ENCODE measurements at places on chromosomes 4 and X.

GRCh38 chrX:134249241-134249640 lies 12.3 kb downstream of the CCDC160 start:
- DNase-seq: no peak

GRCh38 chr4:181830404-181831035 lies 412.7 kb upstream of the TENM3 start:
- no peak for DNase-seq

DNA sequence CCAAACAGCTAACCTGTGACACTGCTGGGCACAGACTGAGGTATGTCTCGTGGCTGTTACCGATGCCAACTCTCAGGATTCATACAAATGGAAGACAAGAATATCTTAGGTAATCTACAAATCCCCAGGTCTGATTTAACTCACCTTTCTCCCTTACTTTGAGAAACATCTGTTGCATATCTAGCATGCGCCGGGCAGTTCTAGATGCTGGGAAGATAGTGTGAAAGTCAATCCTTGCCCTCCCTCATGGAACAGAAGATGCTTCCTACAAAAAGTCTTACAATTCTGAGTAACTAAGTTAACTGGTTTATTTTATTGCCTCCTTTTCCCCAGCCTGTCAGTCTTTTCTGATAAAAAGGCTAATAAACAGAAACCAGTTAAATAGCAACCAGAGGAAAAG lies 212.2 kb upstream of the FAT1 start:
- DNase-seq: no peak

DNA sequence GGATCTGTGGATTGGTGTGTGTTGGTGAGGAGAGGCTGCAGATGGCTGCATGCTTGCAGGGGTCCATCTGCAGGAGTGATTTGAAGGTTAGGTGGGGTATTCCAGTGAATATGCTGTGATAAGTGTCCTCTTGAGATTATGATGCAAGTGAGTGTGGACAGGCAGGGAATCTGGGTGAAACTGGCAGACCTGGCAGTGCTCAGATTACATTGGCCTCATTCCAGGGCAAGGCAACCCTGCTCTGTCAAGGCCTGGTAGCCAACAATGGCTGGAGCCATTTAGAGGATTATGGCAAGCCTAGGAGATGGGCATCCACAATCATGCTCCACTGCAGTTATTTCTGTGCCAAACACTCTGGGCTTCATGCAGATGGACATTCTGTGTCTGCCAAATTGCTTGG lies 113.9 kb downstream of the RTL3 start:
- DNase-seq: no peak

- no peak for DNase-seq
Measured at GRCh38 chrX:72027024-72027913, 104.4 kb downstream of the RTL5 start.

GRCh38 chr4:107857741-107858140 lies 33.0 kb downstream of the SGMS2 start:
- DNase-seq: no peak

DNA sequence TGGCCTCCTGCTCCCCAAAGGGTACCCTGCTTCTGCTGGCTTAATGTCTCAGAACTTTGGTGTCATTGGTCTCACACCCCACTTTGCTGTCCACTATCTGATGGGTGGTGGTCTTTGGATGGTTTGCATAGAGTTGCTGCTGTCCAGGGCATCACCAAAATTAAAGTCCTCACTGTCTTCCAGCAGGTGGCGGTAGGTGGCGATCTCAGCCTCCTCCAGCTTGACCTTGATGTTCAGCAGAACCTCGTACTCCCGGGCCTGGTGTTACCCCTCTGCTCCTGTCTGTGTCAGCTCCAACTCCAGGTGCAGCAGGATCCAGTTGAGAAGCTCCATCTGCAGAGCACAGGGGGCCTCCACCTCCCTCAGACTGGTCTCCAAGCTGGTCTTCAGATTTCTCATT lies 1169.5 kb upstream of the PABPC4L start:
- DNase-seq: no peak

GRCh38 chrX:13069771-13070416 lies 25.5 kb upstream of the FAM9C start:
- no peak for DNase-seq

DNA sequence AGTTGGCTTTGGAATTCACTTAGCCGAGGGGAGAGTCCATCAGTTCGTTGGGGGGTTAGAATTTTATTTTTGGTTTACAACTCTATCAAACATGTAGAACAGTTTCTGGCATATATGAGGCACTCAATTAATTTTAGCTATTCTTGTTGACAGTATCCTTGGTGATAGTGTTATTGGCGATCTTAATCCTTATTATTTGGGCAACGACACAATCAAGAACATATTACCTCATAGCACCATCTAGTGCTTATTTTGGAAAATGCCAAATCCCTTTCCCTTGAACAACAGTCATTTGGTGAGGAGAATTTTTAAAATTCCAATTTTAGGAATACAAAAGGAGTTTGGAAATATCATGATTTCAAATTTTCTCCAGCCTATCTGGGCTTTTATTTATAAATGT lies 17.9 kb upstream of the PGRMC1 start:
- no peak for DNase-seq

GRCh38 chr4:139465922-139466321 lies 12.0 kb downstream of the RAB33B start:
- no peak for DNase-seq

GRCh38 chr4:38489924-38490639 lies 173.9 kb upstream of the KLF3 start:
- DNase-seq: no peak

- no peak for DNase-seq
Measured at GRCh38 chr4:155288999-155289398, 80.6 kb downstream of the NPY2R start.

DNA sequence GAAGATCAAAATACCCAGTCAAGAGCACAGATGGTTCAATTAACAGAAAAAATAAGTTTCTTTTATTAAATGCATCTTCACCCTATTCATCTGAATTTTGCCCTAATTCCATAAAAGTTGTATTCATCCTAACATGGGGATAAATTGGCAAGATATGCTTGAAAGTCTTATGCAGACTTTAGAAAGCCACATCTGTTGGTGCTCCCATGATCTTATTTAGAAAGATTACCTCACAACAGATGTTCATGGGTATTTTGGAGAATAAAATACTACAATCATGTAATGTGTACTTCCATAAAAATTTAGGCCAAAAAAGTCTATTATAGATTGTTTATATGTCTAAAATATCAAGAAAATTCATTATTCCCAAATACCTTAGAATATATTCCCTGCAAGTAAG lies 510.3 kb downstream of the TECRL start:
- DNase-seq: no peak

DNA sequence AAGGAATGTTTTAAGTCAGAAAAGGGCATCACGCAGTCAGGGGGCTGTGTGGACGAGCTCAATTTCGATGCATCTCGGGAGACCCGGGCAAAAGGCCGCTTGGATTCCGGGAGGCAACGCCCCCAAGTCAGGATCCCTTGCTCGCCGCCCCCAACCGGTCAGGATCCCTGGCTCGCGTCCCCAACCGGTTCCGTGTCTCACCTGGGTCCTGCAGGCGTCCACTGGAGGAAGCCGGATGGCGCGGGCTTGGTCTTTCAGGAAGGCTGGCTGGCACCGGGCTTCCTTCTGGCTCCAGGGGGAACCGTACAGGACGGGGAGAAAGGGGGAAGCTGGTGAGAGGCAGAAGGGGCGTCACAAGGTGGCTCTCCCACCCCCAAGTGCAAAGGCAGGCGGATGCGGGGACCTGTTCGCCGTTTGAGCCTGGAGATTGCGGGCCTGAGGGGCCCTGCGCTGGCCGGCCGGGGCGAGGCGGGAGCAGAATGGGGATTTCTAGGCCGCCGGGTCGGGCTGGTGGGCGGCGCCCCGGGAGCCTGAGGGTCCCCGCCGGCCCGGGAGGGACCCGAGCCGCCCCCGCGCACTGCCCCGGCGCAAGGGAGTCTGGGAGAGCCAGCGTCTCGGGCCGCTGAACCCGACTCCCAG lies 84.7 kb downstream of the HPRT1 start:
- DNase-seq: no peak

DNA sequence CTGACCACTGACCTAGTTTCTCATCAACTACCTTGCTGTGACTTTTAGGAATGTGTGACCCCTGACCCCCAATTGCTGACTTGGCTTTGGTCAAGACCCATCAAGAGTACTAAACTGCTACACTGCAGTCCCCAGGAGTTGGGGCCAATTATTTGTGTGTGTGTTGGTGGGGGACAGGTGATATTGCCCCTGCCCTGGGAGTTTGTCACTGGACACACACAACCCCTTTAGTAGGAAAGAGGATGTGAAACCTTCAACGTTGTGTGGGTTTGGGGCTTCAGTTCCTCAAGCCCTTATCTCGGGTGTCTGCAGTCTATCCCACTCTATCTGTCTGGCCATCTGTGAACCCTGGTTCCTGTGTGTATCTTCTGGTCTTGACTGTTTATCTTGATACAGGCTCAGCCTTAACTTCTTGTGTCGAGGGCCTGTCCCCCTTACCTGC lies 6.5 kb downstream of the SASH3 start:
- no peak for DNase-seq

- DNase-seq: no peak
Measured at GRCh38 chrX:53421772-53422085, 725 bp downstream of the SMC1A start.

DNA sequence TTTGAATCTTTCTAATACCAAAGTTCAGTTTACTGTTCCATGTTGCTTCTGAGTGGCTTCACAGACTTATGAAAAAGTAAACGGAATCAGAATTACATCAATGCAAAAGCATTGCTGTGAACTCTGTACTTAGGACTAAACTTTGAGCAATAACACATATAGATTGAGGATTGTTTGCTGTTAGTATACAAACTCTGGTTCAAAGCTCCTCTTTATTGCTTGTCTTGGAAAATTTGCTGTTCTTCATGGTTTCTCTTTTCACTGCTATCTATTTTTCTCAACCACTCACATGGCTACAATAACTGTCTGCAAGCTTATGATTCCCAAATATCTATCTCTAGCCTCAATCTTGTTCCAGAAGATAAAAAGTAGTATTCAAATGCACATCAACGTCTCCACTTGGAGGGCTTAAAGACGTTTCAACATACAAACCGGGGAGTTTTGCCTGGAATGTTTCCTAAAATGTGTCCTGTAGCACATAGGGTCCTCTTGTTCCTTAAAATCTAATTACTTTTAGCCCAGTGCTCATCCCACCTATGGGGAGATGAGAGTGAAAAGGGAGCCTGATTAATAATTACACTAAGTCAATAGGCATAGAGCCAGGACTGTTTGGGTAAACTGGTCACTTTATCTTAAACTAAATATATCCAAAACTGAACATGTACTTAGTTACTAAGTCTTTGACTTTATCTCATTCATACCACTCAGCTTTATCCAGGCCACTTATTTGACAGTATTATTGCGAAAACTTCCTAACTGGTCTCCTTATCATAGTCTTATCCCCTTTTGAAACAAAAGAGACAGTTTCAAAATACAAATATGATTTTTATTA lies 3.6 kb upstream of the AFP start:
- DNase-seq: no peak

GRCh38 chrX:66504481-66504880 lies 134.4 kb downstream of the EDA2R start:
- DNase-seq: no peak

DNA sequence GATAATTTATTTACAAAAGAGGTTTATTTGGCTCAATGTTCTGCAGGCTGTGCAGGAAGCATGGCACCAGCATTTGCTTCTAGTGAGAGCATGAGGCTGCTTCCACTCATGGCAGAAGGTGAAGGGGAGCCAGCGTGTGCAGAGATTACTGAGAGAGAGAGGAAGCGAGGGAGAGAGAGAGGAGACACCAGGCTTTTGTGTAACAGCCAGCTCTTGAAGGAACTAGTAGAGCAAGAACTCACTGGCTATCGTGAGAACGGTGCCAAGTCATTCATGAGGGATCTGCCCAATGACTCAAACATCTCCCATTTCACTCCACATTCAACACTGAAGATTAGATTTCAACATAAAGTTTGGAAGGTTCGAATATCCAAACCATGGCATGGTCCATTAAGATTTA lies 12.7 kb downstream of the GUCY1A1 start:
- DNase-seq: no peak

DNA sequence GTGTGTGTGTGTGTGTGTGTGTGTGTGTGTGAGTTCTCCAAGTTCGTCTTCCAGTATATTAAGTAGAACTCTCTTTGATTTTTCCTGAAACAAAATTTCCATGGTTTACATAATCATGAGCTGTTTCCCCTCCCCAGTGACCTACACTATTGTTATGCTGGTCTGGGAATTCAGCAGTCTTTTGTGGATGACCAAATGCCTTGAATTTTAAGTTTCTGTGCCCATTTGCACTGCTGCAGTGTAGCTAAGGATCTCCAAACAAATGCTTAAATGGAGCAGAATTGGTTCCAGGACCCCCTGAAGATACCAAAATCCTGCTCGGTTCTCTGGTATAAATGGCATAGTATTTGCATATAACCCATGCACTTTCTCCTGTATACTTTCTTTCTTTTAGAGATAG lies 77.2 kb upstream of the SLC34A2 start:
- no peak for DNase-seq

- no peak for DNase-seq
Measured at GRCh38 chr4:153518001-153518400, 51.8 kb downstream of the TMEM131L start.

DNA sequence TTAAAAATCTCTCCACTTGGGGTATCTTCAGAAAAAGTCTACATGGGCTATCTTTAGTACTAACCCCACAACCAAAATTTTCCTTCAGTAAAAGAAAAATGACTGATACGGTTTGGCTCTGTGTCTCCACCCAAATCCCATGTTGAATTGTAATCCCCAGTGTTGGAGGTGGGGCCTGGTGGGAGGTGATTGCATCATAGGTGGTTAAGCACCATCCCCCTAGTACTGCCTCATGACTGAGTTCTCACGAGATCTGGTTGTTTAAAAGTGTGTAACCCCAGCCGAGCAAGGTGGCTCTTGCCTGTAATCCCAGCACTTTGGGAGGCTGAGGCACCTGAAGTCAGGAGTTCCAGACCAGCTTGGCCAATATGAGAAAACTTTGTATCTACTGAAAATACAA lies 66.8 kb downstream of the USP46 start:
- no peak for DNase-seq

DNA sequence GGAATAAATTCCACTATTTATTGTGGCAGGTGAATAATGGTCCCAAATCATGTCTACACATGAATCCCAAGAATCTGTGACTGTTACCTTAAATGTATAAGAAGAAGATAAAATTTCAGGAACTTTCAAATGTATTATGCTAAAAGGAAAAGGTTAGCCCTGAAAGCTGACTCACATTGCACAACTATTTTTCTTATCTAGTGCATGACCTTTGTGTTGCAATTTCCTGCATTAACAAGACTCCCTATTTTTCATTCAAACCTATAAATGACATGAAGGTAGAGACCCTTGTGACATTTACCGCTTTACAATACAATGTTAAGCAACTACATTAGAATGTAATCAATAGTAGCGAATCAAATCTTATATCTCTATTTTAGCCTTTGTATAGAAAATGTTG lies 36.7 kb downstream of the UBQLN2 start:
- DNase-seq: no peak

DNA sequence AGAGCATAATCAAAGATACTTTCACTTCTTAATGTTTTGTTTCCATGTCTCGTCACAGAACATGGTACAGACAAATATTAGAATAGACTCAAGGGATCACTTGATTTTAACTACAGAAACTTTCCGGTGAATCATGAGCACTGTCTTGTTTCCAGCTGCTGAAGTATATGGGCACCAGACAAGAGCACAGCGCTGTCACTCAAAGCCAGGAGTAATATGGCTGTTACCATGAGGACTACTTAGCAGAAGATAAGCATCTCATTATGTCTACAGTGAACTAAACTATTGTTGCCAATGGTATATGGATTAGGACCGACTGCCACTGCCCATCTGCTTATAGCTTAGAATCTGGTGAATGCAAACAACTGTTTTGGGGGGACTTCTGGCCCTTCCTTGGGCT lies 34.3 kb downstream of the MECP2 start:
- no peak for DNase-seq
